ENCODE measurements at places on chromosomes 11 and 22.

- no peak for DNase-seq
These were observed 15.8 kb upstream of the MRGPRD start for GRCh38 chr11:68996376-68997123.

- DNase-seq: no peak
These were observed 3.7 kb downstream of the LYVE1 start for GRCh38 chr11:10564696-10565318.

- no peak for DNase-seq
These were observed 1130.4 kb downstream of the LRRC4C start for GRCh38 chr11:40328890-40329614.

DNA sequence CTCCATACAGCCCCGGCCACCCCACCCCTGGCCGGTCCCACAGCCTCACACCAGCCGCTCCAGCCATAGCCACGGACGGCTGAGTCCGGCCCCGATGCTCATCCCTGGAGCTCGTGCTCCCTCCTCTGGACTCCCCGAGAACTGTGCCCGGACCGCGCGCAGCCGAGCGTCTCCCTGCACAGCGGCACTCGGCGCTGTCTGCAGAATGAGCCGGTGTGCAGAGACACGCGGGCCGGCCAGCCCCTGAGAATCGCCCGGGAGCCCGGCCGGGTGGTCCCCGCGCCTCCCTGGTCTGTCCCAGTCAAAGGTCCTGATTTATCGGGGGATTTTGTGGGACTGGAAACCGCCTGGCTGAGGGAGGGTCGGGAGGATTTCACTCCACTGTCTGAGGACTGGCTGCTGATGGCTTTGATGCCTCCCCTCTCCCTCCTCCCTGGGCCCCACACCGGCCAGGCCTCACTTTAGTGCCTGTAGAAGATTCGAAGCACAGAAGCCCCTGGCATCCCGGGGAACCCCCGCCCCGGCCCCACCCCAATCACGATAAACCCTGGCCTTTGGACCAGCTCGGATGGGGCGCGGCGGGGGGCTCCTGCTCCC lies 102.7 kb downstream of the BRD1 start:
- DNase-seq: peak; percentile 66

- no peak for DNase-seq
These were observed 386.2 kb downstream of the NTM start for GRCh38 chr11:131756479-131757110.

DNA sequence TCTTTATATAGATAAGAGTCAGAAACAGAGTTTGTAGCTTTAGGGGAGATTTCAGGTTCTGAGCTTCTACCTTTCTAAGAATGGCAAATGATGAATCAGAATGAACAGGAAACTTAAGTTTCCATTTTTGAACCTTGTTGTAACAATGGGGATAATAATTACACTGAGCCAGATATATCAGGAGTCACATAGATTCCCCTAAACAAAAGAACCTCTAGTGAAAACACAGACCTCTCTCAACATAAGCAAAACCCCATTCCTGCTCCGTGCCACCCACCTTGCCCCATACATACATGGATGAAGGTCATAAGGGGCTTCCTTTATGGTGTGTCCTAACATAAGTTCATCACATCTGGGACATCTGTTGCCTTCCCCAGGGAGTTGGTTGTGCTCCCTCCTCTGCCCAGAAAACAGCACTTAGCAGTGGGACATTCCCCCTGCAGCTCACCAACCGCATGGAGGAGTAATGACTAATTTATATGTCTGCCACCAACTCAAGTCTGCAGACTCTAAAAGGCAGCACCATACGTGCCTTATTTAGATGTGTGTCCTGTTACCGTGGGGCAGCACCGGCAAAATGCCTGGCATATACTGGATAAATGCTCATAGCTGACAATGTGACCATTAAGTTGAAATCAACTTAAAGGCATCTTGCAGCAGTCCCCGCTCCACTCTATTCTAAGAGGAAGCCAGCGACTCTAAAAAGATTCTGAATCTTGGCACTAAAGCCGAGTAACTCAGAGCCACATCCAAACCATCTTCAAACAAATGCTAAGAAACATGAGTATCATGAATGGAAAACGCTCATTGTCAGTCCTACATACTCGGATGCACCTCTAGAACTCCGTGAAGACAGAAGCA lies 8.0 kb downstream of the JAML start:
- DNase-seq: peak; percentile 55

DNA sequence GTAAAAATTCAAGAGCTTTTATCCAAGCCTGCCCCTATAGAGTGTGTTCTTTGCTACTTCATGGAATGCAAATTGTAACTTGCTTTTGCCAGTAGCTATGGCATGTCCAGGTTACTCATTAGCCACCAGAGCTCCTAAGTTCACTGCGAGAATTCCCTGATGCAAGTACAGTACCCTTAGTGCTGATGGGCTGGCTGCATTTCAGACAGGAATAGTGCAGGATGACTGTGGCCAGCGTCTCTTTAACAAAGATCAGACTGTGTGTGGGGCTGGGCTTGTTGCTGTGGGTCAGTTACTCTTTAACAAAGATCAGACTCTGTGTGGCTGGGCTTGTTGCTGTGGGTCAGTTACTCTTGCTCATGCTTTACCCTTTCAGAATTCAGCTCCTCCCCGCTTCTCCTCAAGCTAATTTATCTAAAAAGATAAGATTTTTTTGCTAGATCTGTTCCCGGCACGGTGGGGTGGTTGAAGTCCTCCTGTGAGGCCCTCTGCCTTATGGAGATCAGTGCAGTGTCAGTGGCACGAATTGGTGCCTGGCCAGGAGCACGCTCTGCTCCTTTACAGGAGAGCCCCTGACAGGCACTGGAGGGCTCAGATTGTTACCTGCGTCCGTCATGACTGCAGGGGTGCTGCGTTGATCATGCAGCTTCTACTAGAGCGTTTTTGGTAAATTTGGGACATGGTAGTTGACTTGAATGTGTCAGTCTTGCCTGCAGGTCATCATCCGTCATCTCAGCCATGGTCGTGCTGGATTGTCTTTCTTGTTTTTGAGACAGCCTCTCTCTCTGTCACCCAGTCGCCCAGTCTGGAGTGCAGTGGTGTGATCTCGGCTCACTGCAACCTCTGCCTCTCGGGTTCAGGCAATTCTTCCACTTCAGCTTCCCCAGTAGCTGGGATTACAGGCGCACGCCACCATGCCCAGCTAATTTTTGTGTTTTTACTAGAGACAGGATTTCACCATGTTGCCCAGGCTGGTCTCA lies 27.0 kb downstream of the AP2A2 start:
- DNase-seq: no peak

- DNase-seq: no peak
These were observed 7.6 kb downstream of the ATXN10 start for GRCh38 chr22:45678961-45679912.

DNA sequence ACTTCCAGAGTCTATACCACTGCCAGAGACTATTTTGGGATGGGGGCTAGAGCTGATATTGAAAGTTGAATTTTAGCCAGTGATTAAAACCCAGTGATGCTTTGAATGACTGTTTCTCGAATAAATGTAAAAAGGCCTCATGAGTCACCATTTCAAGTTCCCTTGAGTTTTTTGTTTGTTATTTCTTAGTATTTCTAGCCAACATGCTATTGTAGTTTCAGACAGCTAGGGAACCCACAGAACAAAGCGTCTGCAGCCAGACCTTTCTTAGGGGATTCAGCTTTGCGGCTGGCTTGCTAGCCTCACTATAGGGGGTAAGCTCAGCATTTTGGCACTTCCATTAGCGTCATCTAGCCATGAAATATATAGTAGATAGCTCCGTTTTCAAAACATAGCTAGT lies 66.5 kb downstream of the DBX1 start:
- no peak for DNase-seq

DNA sequence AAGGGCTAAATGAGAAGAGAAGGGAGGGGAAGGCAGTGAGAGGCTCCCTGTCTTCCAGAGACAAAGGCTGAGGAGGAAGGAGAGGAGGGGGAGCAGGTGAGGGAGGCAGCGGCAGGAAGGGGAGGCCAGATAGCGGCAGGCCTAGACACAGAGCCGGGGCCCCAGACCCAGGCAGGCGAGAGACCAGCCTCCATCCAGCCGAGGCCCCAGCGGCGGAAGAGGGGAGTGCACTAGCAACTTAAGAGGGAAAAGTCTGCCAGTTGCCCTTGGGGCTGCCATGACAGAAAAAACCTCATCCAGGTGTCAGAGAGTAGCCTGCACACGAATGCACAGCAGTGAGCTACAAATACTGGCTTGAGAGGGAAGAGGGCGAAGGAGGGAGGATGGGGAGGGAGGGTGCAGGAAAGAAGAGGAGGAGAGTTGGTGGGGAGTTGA lies 46.7 kb downstream of the IGLL1 start:
- DNase-seq: no peak

DNA sequence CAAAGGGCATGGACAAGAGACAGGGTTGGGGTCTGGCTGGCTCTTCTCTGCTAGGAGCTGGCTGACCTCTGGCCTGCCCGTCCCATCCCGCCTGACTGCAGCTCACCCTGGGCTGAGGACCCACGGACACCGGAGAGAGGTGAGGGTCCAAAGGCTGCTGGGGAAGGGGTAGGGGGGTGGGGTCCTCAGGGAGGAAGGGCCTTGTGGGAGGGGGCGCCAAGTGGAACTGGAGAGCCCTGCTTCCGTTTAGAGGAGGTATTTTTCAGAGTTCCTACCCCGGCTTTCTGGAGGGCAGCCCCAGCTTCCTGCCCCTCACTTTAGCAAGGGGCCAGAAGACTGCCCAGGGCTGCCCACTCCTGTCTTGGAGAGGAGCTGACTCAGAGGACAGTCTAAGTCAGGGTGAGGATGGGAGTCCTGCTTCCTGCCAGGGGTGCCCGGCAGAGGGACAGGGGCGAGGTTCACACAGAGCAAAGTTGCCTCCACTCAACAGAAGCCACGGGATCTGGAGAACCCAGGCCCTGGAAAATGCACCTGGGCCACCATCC lies 7.1 kb downstream of the LARGE2 start:
- no peak for DNase-seq

- DNase-seq: peak; percentile 21
These were observed 17.9 kb downstream of the MYEOV start for GRCh38 chr11:69311767-69312385.

- no peak for DNase-seq
These were observed 104.3 kb downstream of the ST3GAL4 start for GRCh38 chr11:126459691-126460281.

GRCh38 chr22:44869196-44869595 lies 116.8 kb downstream of the ARHGAP8 start:
- DNase-seq: no peak

DNA sequence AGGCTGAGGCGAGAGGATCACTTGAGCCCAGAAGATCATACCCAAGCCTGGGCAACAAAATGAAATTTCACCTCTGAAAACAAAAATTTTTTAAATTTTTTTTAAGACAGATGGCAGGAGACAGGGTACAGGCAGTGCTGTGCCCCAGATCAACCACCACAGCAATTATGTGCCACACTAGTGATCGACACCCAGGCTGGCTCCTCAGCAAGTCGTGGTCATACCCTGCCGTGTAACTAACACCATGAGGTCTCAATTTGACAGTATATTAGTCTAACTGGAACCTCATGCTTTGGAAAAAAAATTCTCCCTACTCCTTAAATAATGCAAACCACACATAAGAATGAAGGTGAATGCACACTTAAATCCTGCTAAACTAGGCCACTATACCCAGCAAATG lies 8.3 kb downstream of the SF3A1 start:
- no peak for DNase-seq

DNA sequence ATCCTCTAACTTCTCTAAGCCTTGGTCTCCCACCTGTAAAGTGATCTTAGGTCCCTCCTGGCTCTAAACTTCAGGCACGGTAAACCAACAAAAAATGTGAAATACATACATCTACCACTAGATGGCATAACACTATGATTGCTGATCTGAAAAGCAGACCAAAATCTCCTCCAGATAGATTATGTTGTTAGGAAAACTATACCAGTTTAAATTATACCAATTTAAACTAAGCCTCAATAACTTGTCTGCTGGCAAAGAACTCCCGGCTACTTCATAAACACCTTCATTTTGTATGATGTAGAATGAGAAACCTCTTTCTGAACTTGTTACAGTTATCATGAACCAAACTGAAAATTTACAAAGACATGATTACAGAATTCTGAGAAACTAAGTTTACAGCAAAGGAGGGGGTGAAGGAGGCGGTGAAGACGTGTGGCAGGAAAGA lies 85.9 kb downstream of the SBF2 start:
- peak; percentile 61 for DNase-seq

All from CD4-positive, alpha-beta T cell treated with Interleukin-21 for 1 hour (primary cell).